ENCODE measurements at places on chromosomes 6 and 20.

DNA sequence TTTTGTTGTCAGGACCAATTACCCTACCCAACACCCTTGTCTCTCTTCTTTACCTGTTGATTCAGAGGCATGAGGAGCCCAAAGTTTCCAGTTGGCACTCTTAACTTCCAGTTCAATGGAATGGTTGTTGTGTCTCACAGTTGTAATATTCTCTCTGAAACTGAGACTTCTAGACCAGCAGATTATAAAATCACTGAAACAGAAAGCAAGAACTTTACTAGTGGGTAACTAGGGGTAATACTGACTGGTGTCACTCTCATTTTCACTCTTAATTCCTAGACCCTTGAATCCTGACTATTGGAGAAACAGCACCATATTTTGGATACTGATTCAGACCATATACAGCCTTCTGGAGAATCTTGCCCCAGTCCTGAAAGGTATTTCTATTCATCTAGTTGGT is 140.2 kb upstream of the MMS22L start:
- no peak for DNase-seq

GRCh38 chr20:14691994-14692393 is 354.6 kb upstream of the FLRT3 start:
- no peak for DNase-seq

- DNase-seq = no peak
Observed at GRCh38 chr6:62146954-62147853, 138.8 kb downstream of the KHDRBS2 start.

- peak; percentile 66 for DNase-seq
Observed at GRCh38 chr6:16964553-16965499, 137.0 kb upstream of the STMND1 start.

DNA sequence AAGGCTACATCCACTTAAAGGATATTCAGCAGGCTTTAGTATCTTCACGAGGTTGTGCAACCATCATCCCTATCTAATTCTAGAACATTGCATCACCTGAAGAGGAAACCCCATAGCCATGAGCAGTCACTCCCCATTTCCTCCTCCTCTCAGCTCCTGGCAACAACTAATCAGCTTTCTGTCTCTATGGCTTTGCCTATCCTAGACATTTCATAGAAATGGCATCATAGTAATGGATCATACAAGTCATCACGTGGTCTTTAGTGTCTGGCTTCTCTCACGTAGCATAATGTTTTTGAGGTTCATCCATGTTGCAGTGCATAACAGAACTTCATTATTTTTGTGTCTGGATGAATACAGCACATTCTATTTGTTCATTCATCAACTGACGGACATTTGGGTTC is 20.5 kb downstream of the SNAI1 start:
- no peak for DNase-seq

- DNase-seq = no peak
Observed at GRCh38 chr6:145247692-145248419, 487.5 kb downstream of the EPM2A start.

DNA sequence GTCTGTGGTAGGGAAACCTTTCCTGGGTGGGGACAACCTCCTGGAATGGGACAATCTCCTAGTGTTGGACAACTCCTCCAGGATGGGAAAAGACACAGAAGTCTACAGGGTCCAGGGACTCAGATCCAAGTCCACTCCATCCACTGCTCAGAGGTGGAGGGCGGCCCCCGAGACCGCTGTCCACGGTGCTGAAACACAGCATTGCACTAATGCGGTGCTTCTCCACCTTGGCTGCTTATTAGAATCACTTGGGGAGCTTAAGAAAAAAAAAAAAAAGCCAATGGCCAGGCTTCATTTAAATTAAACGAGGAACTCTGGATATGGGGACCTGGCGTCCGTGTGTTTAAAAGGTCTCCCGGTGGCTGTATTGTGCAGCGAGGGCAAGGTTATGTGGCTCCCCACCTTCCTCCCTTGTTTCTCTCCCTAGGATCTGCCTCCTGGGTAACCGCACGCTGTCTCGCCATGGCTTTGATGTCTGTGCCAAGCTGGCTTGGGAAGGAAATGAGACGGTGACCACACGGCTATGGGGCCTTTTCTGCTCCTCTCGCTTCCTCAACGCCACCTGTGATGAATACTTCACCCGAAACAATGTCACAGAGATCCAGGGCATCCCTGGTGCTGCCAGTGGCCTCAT is 12.0 kb downstream of the SLC12A5 start:
- DNase-seq = no peak

DNA sequence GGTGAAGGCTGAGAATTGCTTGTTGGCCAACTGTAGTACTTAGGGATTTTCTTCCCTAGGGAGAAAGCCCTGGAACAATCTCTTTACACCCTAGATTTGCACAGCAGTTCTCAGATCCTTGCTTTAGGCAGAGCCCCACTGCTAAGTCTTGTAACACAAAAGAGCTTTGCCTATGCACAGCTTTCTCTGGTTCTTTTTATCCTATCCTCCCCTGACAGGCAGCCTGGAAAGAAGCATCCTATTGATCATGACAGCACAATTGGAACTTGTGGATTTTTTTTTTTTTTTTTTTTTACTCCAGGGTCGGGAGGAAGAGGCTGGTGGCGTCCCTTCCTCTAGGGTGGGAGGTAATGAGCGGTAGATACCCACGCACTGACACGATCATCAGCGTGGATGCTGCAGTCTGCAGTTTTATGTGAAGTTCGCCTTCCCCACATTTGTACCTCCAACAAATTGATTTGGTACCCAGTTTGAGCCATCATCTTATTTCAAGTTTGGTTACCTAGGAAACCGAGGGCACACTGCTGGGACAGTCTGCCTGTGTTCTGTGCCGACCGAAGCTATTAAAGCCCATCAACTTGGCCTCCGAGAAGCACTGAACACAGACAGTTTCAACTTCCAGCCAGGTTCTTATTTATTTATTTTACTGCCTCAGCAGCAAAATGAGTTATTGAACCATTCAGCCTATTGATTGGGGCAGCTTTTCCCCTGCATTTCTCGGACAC is 110.1 kb downstream of the NRN1 start:
- no peak for DNase-seq

DNA sequence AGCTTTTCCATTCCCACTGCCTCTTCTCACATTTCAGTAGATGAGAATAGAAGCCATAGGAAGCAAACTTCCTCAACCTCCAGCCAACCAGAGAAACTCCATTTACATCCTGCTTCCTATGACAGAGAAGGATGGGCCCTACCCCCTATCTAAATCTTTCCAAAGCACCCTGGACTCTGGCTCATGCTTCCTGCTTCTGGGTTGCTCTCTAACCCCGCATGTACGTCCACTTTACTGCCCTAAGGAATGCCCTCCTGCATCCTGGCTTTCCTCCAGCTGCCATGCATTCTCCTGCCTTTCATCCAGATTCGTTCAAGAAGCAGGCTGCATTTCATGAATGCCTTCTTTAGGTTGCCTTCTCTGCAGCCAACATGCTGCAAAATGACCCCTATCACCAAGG is 91.9 kb downstream of the FAM217A start:
- DNase-seq = no peak

- no peak for DNase-seq
Observed at GRCh38 chr6:108862479-108863191, 14.4 kb downstream of the ARMC2 start.

DNA sequence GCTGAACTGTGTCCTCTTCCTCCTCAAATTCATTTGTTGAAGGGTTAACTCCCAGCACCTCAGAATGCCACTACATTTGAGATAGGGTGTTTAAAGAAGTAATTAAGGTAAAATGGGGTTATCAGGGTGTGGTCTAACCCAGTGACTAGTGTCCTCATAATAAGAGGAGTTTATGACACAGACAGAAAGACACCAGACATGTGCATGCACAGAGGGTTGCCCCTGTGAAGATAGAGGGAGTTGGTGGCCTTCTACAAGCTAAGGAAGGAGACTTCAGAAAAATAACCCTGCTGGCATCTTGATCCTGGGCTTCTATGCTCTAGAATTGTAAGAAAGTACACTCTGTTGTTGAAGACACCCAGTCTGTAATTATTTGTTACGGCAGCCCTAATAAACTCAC is 24.9 kb upstream of the EDN1 start:
- no peak for DNase-seq

- DNase-seq = no peak
Observed at GRCh38 chr6:10397756-10398445, 17.0 kb downstream of the TFAP2A start.

DNA sequence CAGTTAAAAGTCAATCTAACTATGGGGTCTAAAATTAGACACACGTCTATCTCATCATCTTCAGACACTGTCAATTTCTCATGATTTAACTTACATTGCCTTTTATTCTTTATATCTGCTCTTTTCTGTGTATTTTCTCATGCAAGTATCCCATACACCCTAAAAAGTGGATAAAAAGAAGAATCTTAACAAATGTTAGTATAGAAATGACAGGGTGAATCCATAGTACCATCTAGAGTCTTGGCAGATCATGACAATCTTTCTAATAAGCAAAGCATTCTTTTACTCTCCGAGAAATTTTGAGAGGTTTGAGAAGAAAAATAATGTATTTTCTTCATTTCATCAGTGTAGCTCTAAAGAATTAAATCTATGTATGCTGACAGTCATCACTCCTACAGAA is 382.7 kb downstream of the C6orf118 start:
- no peak for DNase-seq

DNA sequence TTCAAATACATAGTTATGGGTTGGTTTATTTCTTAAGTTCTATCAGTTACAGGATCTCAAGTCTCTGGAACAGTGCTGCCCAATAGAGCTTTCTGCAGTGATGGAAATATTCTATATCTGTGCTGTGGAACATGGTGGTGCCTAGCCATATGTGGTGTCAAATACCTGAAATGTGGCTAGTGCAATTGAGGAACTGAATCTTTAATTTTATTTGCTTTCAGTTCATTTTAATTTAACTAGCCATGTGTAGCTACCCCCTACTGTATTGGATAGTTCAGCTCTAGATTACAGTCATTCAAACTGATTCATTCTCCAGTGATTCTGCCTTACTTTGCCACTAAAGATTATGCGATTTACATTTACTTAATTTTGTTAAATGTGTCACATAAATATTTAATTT is 503.2 kb downstream of the CDKAL1 start:
- DNase-seq = no peak

GRCh38 chr20:60863548-60863947 is 388.5 kb upstream of the CDH4 start:
- no peak for DNase-seq

- DNase-seq = no peak
Observed at GRCh38 chr20:49384437-49385434, 97.7 kb downstream of the KCNB1 start.

- DNase-seq = no peak
Observed at GRCh38 chr6:75118925-75119515, 86.8 kb downstream of the COL12A1 start.

DNA sequence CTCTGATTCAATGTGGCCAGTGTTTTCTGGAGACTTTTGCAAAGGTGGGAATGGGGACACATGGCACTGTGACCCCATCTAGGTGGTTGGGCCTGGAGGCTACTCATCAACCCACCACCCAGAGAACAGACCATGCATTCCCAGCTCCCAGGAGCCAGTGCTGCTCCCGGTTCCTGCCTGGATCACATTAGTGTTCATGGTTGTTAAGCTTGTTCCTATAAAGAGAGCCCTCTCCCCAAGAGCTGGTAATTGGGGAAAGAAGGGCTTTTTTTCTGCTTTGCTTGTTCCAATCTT is 102.0 kb downstream of the PHACTR3 start:
- DNase-seq = no peak

DNA sequence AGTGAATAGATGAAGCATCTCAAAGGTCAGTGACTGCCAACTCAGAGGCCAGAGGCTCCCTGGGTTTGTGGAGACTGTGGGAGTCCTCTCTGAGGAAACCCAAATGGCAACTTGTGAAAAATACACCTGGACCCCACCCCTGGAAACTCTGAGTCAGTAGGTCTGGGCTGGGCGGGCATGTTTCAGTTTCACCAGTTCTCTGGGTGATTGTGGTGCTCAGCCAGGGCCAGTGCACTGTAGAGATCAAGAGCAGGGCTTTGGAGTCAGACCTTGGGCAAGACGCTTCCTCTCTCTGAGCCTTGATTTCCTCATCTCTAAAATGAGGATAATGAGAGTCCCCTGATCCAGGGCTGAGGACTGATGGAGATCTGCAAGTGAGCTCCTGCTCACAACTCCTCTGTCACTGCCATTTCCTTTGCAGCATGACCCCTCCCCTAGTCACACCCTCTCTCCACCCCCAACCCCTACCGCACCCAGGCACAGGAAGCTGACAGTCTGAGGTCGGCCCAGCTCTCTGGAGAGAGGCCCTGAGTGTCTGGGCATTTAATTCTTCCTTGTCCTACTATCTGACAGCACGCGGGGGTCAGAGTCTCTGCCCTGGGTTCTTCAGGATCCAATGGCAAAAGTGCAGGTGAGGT is 5.1 kb downstream of the DEF6 start:
- no peak for DNase-seq

DNA sequence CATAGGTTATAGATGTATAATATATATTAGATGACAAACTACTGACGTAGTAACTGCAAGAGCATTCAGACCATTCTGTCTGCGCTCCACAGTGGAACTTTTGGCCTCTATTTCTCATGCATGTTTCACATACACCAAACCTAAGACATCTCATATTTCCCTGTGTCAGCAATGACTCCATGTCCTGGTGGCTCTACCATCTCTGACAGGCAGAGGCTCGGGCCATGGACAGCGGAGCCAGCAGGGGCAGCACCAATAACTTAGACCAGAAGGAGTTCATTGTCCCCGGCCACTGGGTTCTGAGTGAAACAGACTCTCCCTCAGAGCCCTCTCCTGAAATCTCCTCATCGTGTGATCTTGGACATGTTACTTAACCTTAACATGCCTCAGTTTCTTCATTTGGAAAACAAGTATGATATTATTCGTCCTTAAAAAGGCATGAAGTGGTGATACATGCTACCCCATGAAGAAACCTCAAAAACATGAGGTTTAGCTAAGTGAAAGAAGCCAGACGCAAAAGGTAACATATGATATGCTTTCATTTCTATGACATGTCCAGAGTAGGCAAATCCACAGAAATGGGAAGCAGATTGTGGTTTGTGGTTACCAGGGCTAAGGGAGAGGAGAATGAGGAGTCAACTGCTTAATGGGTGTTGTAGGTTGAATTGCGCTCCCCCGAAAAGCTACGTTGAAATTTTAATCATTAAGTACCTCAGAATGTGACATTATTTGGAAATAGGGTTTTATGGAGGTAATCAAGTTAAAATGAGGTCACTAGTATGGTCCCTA is 564.0 kb upstream of the JARID2 start:
- no peak for DNase-seq

DNA sequence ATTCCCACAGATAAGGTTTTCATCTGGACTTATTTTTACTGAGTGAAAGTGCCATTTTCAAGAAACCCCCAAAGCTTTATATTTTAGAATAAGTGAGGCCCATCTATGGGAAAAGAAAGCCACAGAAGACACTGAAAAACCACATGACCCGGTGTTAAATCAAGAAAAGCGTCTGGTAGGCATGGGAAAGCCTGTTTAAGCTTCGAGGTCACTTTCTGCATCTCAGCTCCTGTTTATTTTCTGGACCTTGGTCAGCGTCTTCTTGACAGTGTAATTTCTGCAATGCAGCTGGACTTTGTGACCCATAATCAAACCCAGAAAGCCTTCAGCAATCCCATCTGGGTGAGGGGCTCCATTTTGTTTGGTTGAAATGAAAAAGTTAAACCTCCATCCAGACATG is 59.6 kb upstream of the NEDD9 start:
- no peak for DNase-seq
